ENCODE measurements at places on chromosomes 3 and 15. TPM values are rescaled to one million over a fixed set of nuclear protein-coding genes. Genes with fewer than 3 reads are reported as not detected.

FAM107A gene
- 7.9 TPM for total RNA-seq

CCR9 gene
- total RNA-seq: 214 TPM

CHRD gene
- 0.24 TPM for total RNA-seq

FBXO40 gene
- under 0.01 TPM for total RNA-seq

PRR20G gene
- total RNA-seq: not detected

DAPK2 gene
- total RNA-seq: 3.3 TPM

SLC9C1 gene
- 0.94 TPM for total RNA-seq

SNTN gene
- not detected for total RNA-seq

THSD4 gene
- total RNA-seq: 2.2 TPM

RBP2 gene
- total RNA-seq: 0.09 TPM

ERICH6 gene
- total RNA-seq: 0.14 TPM

TP63 gene
- total RNA-seq: 17.3 TPM

MCTP2 gene
- total RNA-seq: 9.3 TPM

C2CD4A gene
- total RNA-seq: 0.66 TPM

SMCO1 gene
- total RNA-seq: not detected

IQCB1 gene
- 24.6 TPM for total RNA-seq

LHFPL4 gene
- total RNA-seq: not detected

AGBL1 gene
- total RNA-seq: under 0.01 TPM

PTX3 gene
- 1.2 TPM for total RNA-seq

SHC4 gene
- total RNA-seq: 0.94 TPM

GLDN gene
- total RNA-seq: 0.14 TPM

CDHR4 gene
- not detected for total RNA-seq

KLHL6 gene
- 20.9 TPM for total RNA-seq

MAP6D1 gene
- total RNA-seq: 4.8 TPM

SKOR1 gene
- 0.14 TPM for total RNA-seq

BFSP2 gene
- 3.6 TPM for total RNA-seq

CLDN1 gene
- total RNA-seq: 9.5 TPM

GOLGA8T gene
- 0.19 TPM for total RNA-seq

DUOXA2 gene
- total RNA-seq: 0.05 TPM

PSMA4 gene
- 409 TPM for total RNA-seq

IL12A gene
- total RNA-seq: 0.52 TPM

CYP1A2 gene
- not detected for total RNA-seq

RYR3 gene
- total RNA-seq: 1.4 TPM

CD86 gene
- 13.8 TPM for total RNA-seq

CACNA1D gene
- total RNA-seq: 0.66 TPM

DAZL gene
- 0.19 TPM for total RNA-seq

KNG1 gene
- total RNA-seq: 0.14 TPM

NCEH1 gene
- total RNA-seq: 3.0 TPM
